ENCODE measurements at places on chromosomes 3 and 15.

GRCh38 chr15:89378296-89379151 lies 43.9 kb upstream of the POLG start:
- DNase-seq, result no peak

- no peak for DNase-seq
Measured at GRCh38 chr15:39188930-39189329, 391.9 kb upstream of the THBS1 start.

GRCh38 chr15:50340416-50340815 lies 14.6 kb downstream of the GABPB1 start:
- no peak for DNase-seq

GRCh38 chr3:130405956-130406355 lies 60.5 kb downstream of the COL6A5 start:
- DNase-seq, result no peak

- DNase-seq, result no peak
Measured at GRCh38 chr3:30309961-30310954, 296.1 kb upstream of the TGFBR2 start.

DNA sequence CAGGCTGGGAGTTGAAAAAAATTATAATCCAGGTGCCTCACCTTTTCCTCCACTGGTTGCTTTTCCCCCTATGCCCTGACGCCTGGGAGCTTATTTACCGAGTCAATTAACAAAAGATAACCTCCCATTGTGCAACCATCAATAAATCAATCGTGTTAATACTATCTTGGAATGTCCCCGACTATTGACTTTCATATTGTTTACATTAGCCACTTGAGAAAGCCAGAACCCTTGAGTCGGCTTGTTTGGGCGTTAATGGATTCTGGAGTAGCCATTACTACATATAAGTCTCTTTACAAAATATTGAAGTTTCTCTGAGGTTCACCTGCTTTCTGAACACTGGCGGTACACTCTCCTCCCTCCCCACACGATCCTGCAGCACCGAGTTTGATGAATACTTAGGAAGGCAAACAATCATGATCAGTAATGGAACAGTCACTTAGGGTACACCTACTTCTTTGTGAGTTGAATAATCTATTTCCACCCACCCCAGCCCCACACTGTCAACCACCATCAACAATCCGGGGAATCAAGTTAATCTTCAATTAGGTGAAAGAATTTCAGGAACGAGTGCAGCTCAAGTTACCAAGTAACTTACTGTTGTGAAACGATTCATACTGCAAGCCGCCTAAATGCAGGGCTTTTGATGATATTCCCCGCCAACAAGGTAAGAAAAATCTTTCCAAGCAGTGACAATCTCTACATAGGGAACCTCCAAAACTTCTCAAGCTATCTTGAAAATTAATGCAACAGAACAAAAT lies 159.3 kb upstream of the NR2F2 start:
- DNase-seq, result no peak

- no peak for DNase-seq
Measured at GRCh38 chr3:79843180-79843579, 75.4 kb upstream of the ROBO1 start.

GRCh38 chr3:40593351-40593750 lies 68.6 kb downstream of the ZNF621 start:
- no peak for DNase-seq

DNA sequence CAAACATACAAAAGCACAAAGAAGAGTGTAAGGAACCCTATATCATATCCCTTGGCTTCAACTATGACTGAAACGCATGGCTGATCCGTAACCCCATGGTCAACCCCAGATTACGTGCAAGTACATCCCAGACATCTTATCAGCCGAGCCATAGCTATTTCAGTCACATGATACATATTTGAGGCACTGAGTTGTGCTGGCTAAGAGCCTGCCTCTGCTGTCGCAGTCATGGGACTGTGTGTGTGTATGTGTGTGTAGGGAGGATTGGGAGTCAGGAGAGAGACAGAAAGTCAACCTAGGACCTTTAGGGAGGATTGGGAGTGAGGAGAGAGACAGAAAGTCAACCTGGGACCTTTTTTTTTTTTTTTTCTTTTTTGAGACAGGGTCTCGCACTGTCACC lies 8.4 kb downstream of the ST6GAL1 start:
- DNase-seq, result no peak

- DNase-seq, result no peak
Measured at GRCh38 chr15:77180757-77181156, 109.8 kb upstream of the TSPAN3 start.

GRCh38 chr15:68277131-68277602 lies 378 bp upstream of the FEM1B start:
- no peak for DNase-seq

GRCh38 chr3:127488141-127488672 lies 102.3 kb downstream of the TPRA1 start:
- DNase-seq, result no peak

GRCh38 chr3:97189835-97190234 lies 375.4 kb downstream of the EPHA6 start:
- DNase-seq, result no peak

- DNase-seq, result no peak
Measured at GRCh38 chr3:157394411-157394810, 42.2 kb upstream of the PTX3 start.

DNA sequence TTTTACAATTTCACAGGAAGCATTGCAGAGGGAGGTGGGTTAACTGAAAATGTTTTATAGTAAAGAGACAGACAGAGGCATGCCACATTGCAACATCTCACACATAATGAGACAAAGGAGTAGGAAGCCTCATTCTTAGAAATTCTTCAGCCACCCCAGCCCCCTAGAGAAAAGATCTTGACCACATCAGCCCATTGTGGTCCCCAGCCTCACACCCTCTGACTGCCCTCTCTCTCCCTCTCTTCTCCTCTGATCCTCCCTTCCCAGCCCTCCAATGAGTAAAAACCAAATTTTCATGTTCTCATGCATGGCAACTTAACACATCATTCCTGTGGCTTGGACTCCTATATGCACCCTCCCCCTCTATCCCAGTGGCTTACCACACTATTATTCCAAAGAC lies 174.1 kb downstream of the UACA start:
- no peak for DNase-seq

GRCh38 chr3:193826159-193826795 lies 233.3 kb downstream of the OPA1 start:
- no peak for DNase-seq

DNA sequence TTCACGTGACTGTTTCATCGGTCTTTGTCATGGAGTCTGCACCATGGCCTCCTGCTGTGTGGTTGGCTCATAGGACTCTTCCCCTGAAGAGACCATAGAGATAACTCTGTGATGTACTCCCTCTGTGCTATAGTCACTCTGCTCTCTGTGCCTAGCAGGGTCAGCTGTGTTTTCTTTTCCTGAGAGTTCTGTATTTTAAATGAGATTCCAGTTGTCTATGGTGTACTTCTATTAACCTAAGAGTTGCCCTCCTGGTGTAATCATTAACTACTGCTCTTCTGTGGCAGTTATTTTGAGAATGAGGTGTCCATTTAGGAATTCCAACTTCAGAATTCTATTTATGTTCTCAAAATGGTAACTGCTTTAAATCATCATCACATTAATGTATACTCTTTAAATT lies 114.5 kb upstream of the ARPP21 start:
- no peak for DNase-seq

DNA sequence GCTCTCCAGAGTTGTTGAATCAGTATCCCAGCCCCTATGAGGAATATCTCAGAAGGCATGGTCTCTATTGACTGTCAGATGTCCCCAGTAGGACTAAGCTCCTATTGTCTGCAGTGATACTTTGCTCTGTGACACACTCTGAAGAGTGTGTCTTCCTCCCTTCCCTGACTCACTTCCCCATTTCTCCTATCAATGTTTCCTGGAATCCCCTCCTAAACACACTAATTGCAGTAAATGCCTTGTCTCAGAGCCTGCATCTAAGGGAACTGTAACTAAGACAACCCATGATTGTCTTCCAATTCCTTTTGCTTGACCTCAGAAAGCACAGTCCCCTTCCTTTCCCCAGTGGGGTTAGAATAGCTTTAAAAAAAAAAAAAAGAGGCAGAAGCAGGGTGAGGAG lies 397.3 kb upstream of the PROK2 start:
- no peak for DNase-seq

DNA sequence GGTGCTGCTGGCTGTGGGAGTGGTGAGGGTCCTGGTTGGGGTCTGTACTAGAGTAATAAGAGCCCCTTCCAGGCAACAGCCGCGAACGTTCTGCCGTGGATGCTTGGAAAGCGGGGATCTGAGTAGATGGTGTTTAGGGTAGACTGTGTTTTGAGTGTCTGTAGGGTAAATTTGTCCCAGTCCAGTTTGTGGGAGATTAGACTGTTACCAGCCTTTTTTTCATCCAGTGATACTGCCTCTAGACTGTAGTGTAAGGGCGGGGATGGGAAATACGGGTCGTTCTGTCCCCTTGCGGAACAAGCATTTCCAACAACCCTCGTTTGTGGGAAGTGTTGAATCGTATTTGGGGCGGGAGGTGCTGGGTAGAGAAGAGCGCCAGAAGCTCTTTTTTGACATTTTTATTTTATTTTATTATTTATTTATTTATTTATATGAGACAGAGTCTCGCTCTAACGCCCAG lies 424 bp downstream of the HAUS2 start:
- peak; percentile 16 for DNase-seq

DNA sequence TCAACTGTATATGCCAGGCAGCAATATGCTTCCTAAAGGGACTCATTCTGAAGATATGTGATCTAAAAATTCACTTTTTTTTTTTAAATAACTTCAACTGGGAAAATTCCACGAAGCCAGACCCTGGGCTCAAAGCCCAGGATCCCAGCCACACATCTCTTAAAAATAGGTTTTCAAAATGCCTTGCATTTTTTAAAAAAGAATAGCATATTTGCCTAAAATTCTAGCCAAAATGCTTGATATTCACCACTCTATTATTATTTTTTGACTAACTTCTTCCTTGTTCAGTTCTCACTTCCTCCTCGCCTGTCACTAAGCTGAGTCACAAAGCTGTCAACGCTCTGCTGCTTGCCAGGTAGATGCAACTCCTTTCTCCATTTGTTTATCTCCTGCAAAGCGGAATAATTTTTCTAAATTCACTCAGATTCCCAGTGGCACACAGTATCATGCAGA lies 28.0 kb upstream of the VGLL4 start:
- peak; percentile 26 for DNase-seq

DNA sequence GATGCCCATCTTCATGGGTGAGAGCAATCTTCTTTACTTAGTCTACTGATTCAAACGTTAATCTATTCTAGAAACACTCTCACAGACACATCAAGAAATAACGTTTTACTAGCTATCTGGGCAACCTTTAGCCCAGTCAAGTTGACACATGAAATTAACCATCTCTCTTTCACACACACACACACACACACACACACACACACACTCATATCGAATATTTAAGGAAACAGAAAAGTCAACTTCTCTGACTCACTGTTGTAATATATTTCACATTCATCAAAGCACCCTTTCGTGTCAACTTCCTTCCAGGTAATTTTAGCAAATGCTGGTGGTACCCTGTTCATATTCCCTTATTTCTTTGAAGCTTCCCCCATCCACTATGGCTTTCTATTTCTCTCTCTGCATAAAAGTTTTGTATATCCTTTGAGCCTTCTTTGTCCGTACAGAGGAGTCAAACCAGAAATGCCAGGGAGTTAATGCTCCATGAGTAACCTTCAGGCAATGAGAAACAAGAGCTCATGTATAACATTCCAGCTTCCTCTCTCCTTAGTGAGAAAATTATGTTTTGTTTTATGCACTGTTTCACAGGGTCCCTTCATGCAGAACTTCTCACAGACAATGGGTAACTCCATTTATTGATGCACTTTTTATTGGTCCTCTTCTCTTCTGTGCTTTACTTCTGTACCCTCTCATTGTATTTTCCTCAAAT lies 335.5 kb upstream of the CBLB start:
- DNase-seq, result no peak

GRCh38 chr3:177451864-177452830 lies 254.9 kb upstream of the TBL1XR1 start:
- DNase-seq, result no peak

GRCh38 chr3:144583871-144584270 lies 612.2 kb downstream of the DIPK2A start:
- no peak for DNase-seq

DNA sequence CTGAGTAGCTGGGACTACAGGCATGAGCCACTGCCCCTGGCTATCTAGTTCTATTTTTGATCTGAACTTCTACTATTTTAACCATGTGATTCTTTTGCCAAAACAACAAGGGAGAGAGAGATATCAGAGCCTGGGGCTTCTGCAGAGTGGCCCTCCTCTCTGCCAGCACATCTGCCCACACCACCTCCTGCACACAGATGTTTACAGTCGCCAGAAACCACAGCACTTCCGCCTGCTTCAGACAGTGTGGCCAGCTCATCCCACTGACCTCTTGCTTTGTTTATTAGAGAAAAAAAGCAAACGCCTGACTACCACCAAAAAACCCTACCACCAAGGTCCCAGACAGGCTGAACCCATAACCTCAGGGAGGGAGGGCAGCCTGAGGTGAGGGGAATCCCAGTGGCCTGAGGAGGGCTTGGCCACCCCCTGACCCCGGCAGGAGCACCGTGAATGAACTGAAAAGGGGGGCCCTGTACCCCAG lies 85.9 kb upstream of the ABHD2 start:
- no peak for DNase-seq

Data from GM12891 (cell line).